Cerebellar nuclear complex (tissue), 1 donor: ENCODE measurements at places on chromosomes 7 and 10.
A peak's percentile ranks its signal among the peaks of the same experiment; 100 is the strongest.

- no peak for DNase-seq
These were observed 84.6 kb downstream of the CH25H start for GRCh38 chr10:89122433-89123051.

- DNase-seq = no peak
These were observed 207.3 kb downstream of the HGF start for GRCh38 chr7:81562581-81562980.

DNA sequence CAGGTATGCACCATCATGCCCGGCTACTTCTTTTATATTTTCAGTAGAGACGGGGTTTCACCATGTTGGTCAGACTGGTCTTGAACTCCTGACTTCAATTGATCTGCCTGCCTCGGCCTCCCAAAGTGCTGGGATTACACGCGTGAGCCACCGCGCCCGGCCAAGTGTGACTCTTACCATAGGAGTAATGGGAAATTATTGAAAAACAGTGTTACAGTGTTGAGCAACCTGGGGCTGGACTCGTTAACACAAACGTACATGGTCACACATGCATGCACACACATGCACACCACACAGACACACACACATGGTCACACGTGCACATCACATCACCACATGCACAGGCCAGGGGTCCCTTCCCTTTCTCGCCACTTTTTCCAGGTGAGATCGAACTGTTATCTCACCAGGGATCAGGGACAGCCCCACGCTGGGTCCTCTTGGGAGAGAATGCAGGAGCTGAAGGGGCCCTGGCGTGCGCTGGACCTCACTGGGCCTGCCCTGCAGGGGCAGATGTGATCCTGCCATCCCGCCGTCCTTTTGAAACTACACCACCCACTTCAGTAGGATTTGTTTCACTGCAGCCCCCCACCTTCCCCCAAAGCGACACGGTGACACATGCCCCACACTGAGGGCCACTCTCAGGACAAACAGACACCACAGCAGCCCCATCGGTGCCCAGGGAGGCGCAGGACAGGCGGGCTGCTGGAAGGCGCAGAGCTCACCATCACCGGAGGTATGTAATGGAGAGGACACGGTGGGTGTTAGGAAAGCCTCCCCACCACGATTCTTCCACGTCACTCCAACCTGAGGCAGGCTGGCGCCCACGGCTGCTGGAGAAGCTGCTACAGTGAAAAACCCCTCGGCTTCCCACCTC, 10.2 kb downstream of the RADIL start:
- no peak for DNase-seq

DNA sequence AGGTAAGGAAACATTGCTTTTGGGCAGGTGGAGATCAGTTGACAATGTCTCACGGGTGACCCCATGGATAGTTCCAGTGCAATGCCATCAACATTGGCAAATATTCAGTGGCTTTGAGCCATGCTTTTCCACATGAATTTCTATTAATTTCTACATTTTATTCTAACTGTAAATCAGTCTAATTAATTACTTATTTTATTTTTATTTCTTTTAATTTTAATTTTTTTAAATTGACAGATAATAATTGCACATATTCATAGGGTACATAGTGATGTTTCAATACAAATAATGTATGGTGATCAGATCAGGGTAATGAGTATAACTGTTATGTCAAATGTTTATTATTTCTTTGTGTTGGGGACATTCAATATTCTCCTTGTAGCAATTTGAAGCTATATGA, 3.8 kb downstream of the ABCA13 start:
- no peak for DNase-seq

GRCh38 chr7:2261611-2262010, 19.6 kb downstream of the NUDT1 start:
- no peak for DNase-seq

DNA sequence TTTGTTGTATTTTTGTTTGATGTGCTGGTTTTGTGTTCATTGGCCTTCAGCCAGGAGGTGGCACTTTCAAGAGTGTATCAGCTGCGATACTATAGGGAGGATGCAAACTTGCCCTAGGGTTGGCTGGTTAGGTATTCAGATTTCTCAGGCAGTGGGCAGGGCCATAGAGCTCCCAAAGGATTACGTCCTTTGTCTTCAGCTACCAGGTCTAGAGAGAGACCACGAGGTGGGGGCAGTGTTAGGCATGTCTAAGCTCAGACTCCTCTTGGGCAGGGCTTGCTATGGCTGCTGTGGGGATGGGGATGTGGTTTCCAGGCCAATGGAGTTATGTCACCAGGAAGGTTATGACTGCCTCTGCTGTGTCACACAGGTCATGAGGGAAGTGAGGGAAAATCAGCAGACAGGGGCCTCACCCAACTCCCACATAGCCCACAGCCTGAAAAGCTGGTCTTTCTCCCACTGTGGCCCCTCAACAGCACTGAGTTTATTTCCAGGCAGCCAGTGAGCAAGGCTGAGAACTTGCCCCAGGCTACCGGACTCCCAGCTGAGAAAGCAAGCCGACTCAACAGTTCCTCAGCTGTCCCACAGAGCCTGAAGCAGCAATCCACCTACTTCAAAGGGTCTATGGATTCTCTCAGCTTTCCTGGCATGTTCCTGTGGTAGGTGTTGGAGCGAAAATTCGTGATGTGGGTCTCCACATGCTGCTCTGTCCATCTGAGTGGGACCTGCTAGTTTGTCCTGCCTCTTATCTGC, 227.4 kb upstream of the COBL start:
- no peak for DNase-seq

DNA sequence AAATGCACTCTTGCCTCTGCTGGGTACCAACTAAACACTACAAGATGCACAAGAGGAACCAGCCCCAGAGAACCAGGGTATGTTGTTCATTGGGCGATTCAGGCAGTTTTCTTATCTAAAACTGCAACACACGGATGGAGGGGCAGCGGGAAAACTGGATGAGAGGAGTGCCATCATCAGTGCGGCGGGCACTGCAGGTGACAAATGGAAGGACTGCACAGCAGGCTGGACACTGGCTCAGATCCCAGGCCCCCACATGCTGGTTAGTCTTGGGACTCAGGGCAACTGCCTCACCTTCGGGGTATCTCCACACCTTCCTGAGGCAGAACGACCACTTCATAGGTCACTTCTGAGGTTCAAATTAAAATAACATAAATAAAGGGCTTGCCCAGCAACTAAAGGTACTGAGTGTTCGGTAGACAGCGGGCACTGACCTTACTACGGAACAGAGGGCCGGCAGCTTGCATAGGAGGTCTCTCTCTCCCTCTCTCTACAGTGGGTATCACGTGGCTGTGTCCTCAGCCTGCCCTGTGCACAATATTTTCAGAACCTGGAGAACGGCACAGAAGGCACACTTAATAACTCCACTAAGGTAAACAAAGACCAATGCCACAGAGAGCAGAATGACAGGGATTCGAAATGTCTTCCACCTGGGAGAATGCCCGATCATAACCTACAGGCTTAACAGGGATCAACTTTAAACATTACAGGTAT, 72.1 kb downstream of the GRB10 start:
- DNase-seq = peak; percentile 78

DNA sequence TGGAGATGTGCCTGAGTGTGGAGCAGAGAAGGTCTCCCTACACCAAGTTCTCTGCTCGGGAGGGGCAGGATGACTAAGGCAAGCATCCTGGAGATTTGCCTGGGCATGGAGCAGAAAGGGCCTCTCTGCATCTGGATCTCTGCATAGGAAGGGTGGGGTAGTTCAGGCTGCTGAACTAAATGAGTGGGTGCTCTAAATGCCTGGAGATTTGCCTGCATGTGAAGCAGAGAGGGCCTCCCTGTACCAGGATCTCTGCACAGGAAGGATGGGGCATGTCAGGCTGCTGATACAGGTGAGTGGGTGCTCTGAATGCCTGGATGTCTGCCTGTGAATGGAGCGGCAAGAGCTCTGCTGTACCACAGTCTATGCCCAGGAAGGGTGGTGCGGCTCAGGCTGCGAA, 680.7 kb downstream of the SUGCT start:
- DNase-seq = no peak

GRCh38 chr7:82593780-82594179, 150.2 kb upstream of the CACNA2D1 start:
- DNase-seq = no peak

GRCh38 chr7:56537477-56537876, 421.3 kb upstream of the NUPR2 start:
- no peak for DNase-seq

DNA sequence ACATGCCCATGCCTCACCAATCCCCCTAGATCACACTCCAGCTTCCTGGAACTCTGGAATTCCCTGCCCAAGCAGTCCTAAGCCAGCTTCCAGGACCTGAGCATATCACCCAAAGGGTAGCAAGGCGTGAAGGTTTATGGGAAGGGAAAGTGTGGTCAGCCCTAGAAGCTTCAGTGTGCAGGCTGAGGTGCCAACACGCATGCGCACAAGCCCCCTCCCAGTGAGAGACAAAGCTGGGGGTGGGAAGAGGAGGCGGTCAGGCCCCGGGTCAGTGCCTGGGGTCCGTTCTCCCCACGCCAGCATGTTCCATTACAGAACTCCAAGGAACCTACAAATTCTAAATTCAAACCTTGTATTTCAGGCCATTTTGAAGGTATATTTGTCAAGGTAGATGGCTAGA, 103.6 kb upstream of the C7orf33 start:
- DNase-seq = no peak

DNA sequence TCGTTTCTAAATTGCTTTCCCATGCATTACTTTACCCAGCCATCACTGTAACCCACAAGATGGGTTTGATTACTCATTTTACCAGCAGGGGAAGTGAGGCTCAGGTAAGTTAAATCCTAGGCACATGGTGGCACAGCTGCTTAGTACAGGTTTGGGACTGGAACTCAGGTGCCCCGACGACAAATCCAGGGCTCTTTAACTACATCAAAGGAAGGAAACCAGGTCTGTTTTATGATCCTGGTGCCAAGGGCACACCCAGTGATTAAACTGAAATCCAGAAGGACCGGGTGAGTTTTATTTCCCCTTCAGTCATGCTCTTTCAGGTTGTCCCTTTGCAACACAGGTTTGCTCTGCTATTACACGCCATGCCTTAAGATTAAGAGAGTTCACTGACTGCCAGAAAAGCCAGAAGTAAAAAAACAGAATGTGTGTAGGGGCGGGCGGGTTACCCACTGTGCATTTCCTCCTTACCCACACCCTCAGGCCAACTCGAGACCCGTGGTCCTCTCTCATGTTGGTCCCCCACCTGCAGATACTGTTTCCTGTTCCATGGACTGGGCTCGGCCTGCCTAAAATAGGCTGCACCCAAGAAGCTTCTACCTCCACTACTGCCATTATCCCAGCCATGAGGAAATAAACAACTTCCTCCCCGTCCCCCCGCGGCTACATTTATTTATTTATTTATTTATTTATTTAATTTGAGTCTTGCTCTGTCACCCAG, 55.1 kb upstream of the KDM7A start:
- DNase-seq = no peak
